ENCODE measurements at places on chromosomes 5 and 9.

DNA sequence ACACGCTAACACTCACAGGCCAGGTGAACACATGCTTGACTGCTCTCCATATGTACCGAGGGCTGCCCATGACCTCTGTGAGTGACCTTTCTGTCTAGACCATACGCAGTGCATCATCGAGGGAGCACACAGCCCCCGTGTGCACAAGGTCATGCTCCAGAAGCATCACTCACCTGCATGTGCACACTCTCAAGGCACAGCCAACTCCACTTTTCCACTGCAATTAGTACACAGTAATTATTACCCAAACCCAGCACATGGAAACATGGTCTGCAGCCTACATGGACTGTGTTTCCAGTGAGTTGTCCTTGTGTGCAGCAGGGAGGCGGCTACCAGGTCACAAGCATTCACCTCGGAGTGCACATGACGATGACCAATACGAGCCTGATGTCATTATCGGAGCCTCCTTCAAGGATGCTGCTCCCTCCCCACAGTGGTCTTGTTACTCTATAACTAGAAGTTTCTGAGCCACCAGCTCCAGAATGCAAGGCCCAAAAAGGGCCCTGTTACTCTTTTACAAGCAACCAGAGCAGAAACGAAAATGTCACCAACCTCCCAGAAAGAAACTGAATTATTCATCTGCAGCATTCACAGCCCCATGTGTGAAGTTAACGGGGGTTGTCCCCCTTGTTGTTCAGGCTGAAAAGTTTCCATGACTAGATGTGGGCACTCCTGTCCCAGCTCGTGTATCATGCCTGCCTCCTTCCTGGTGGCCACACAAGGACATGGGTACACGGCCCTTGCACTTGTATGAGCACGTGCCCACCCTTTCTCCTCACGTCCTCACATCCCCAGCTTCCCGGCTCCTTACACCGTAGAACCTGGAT lies 31.2 kb downstream of the SEMA4D start:
- DNase-seq: no peak

GRCh38 chr9:128061275-128061960 lies 5.7 kb downstream of the NAIF1 start:
- no peak for DNase-seq

- no peak for DNase-seq
Measured at GRCh38 chr9:129264388-129264787, 86.3 kb upstream of the IER5L start.

GRCh38 chr5:179113945-179114641 lies 53.9 kb downstream of the ZNF354C start:
- DNase-seq: no peak

DNA sequence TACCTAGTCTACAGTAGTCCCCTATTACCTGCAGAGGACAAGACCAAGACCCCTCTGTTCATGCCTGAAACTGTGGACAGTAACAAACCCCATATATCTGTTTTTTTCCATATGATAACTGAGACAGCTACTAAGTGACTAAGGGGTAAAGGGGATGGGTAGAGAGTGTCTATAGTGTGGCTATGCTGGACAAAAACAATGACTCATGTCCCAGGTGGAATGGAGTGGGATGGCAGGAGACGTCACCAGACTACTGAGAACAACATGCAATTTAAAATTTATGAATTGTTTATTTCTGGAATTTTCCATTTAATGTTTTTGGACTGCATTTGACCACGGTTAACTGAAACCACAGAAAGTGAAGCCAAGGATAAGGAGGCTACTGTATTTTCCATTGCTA lies 171.8 kb downstream of the AGTPBP1 start:
- DNase-seq: no peak

DNA sequence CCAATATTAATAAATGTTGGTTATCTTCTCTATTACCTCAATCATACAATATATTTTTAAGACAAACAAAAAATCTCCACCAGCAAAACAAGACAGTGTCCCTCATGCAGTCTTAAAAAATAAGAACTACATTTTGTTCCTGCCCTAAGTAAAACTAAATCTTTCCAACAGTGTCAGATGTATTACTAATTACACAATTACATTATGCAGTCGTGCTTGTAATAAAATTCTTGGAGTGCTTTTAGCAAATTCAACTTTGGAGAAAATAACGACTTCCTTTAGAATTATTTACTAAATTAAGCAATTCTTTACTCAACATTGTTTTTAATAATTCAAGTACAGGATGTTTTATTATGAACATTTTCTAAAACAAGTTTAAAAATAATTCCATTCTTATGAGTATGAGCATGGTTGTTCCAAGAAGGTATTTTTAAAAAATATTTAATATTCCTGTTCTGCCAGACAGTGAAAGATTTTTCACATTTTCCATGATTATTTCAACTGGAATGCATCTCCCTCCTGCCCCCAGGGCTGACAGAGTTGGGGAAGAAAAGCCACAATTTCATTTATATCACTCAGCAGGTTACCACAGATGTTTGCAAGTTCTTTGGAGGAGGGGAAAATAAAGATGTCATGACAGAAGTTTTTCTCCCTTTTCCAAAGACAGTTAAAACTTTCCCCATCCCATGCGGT lies 137.9 kb downstream of the FAM114A2 start:
- DNase-seq: no peak
